ENCODE measurements at places on chromosomes 5 and 9. TPM values are rescaled to one million over a fixed set of nuclear protein-coding genes. Genes with fewer than 3 reads are reported as not detected.

DNA sequence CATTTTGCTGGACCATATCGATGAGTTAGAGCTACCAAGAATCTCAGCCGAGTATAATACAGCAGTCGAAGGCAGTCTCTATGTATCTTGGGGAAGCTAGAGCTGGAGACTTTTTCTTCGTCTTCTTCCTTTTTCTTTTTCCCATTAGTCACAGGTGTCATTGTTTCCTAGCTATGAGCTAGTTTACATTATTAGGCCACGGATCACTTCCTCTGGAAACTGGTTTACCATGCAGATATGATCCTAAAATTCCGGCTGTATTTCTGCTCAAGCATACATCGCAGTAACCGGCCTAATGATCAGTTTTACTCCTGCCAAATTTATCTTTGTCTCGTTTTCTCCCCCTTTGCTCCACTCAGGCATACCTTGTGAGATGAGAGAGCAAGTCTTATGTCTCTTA lies 312.8 kb downstream of the ARHGAP26 start:
- no peak for DNase-seq

DNA sequence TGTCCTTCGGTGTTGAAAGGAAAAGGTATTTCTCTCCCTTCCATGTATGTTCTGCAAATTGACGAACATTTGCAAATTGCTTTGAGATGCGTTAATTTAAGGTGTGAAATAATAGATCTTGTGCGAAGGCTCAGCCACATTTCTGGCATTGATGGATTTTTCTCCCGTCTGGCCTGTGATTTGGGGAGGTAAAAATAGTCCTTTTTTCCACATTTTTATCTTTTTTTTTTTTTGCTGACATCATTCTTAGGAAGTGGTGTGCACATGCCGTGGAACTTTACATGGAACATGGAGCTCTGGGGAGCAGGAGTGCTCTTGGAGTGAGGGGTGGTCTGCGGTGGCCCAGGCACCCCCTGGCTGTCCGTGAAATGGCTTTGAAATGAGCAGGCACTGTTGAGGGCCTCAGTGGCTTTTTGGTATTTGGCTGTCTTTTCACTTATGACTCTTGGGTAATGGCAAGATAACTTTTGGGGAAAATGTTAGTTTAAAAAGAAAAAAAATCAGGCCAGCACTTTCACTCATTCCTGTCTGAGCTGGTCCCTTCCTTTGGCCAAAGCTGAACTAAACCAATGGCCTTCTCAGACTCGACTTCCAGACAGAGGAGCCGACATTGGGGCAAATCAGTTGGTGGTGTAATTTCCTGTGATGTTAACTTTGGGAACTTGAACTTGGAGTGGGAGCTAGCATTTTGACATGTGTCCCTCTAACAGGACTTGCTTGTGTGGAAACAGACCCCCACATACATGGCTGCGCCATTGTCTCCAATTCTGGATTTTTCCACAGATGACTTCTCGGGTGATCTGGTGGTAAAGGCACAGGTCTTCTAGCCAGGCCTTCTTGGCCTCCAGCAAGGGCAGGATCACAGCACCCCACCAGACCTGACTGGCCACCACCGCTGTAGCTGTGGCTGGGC lies 4.2 kb downstream of the NEK6 start:
- DNase-seq: no peak

DNA sequence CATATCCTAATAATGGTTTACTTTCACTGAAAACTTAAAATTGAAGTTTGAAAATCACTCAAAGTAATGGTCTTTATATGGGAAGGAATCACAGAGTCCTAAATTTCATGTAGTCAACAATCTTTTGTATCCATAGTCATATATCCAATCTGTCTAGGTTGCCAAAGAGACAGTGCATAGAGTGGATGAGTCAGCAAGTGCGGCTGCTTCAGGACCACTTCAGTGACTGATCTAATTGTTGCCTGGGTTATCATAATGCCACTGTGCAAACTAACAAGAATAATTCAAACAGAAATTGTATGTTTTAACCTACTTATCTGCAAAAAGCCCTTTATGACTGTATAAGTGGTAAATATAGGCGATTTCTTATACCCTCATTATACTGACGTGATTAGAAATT lies 211.3 kb upstream of the PRR16 start:
- DNase-seq: no peak

DNA sequence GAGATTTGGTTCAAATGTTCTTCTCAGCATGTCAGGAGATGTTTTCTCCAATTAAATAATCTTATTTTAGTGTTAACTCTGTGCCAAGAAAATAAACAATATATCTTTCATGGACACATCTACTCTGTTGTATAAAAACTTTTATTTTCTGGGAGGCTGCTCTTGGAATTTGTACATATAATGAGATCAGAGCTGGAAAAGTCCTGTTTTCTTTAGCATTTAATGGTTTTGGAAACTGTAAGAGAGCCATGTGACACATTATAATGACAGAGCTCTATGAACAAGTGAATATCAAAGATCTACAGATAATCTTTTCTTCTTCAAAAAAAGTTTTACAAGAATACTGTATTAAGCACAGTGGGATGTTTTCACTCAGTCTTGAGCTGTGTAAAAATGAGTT lies 48.8 kb downstream of the FOXD1 start:
- DNase-seq: no peak

GRCh38 chr5:179867476-179867875 lies 8.9 kb upstream of the MRNIP start:
- no peak for DNase-seq

DNA sequence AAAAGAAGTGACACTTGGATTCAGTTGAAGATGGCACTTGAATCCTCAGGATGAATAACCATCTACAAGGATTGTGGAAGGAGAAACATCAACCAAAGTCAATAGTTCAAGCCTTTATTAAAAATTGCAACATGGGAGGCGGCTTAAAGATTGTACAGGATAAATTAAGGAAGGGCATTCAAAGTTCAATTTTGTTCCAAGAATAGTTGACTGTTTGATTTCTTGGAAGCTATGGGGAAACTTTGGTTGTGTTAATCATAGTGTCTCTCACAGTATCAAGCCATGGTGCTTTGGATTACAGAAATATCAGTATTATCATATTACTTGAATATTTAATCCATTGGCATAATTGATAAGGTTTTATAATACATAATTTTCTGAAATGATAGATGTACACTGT lies 1844.3 kb downstream of the MAT2B start:
- DNase-seq: no peak

DNA sequence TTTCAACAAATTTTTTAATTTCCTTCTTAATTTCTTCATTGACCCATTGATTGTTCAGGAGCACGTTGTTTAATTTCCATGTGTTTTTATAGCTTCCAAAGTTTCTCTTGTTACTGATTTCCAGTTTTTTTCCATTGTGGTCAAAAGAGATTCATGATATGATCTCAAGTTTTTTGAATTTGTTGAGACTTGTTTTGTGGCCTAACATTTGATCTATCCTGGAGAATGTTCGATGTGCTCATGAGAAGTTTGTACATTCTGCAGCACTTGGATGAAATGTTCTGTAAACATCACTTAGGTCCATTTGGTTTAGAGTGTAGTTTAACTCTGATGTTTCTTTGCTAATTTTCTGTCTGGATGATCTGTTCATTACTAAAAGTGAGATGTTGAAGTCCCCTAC lies 14.7 kb upstream of the PPIC start:
- DNase-seq: no peak

GRCh38 chr5:122965111-122965510 lies 71.4 kb downstream of the PPIC start:
- DNase-seq: no peak

- no peak for DNase-seq
Measured at GRCh38 chr5:131220566-131220965, 43.3 kb upstream of the CDC42SE2 start.

DNA sequence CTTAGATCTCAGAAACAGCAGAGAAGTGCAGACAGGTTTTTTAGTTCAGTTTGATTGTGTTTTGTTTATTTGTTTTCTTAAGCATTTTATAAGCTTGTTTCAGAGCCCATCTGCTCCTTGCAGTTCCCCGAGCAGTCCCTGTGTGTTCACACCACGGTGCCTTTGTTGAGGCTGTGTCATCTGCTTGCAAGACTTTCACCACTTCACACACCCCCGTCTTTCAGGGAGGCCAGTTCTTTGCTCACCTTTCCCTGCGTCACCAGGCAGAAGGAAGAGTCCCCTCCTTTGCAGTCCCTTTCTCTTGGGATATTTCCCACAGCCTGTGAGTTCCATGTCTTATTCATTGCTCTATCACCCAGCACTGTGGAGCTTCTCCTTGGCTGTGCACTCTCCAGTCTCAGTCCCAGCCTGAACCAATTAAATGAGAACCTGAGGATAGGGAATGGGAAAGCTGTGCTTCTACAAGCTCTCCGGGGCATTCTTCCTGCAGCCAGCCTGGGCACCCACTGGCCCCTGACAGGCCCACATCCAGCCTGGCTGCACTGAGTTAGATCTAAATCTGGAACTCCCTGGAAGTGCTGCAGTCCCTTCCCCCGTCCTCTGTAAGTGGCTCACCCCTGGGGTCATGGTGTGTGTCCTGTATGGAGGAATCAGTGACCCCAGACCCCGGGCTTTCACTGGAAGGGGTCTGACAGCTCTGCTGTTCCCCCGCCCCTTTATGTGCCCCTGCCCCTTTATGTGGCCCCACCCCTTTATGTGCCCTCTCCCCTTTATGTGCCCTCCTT lies 5.5 kb downstream of the MVB12B start:
- DNase-seq: no peak

GRCh38 chr9:94948567-94949235 lies 222.2 kb downstream of the AOPEP start:
- no peak for DNase-seq

- DNase-seq: no peak
Measured at GRCh38 chr9:10661994-10662393, 49.2 kb upstream of the PTPRD start.

The SETD9 gene
- total RNA-seq: 13.5 TPM

The SLC36A3 gene
- not detected for total RNA-seq

The ANP32B gene
- 54.7 TPM for total RNA-seq

The IL13 gene
- total RNA-seq: not detected

The ZNF454 gene
- 4.2 TPM for total RNA-seq

The CAVIN4 gene
- total RNA-seq: 0.16 TPM
